ENCODE measurements at places on chromosomes 5 and 9.

DNA sequence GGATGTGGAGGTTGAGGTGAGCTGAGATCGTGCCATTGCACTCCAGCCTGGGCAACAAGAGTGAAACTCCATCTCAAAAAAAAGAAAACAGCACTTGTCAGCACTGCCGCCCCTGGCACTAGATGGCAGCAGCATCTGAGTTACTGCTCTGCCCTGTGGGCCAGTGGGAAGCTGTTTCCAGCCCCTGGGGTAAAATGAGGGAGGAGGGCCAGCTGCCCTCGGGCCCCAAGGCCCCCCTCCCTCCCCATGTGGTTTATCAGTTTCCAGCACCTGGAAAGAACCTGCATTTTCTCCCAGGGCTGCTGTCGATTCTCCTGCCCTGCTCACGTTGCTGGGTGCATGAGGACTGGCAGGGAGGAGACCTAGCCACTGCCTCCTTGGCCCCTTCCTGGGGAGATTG lies 13.2 kb upstream of the CEL start:
- DNase-seq = no peak

DNA sequence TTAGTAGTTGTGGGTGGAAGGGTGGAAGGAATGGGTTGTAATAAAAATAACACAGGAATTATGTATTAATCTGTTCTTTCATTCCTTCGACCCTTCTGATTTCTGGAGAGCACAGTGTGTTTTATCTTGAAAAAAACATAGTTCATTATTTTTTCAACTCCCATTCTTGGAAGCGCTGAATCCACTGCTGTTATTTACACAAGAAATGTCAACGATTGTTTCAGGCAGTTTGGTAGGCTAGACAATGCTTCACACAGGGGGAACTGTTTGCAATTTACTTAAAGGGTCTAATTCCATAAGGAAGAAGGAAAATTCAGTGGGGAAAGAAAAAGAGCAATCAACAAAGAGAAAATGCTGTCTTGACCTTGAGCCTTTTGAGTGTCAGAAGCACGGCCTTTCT lies 142.9 kb downstream of the TLE1 start:
- DNase-seq = no peak

GRCh38 chr5:38329132-38329715 lies 70.9 kb downstream of the EGFLAM start:
- DNase-seq = no peak

- no peak for DNase-seq
These were observed 31.5 kb upstream of the NKD2 start for GRCh38 chr5:976849-977751.

DNA sequence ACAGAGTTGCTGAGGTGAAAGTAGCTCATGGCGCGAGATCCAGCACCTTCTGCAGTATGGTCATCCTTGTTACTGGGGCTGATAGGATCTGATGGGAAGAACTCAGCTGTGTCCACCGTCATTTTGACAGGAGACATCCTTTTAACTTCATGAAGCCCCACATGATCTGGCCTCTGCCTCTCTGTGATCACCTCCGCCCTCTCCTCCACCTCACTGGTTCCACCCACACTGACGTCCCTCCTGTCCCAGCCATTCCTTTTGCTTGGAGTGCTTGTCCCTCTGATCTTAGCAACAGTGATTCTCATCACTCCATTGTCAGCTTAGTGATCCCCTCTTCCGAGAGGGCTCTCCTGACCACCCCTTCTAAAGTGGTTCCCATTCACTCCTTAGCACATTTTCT lies 25.8 kb downstream of the NEUROG1 start:
- DNase-seq = no peak

DNA sequence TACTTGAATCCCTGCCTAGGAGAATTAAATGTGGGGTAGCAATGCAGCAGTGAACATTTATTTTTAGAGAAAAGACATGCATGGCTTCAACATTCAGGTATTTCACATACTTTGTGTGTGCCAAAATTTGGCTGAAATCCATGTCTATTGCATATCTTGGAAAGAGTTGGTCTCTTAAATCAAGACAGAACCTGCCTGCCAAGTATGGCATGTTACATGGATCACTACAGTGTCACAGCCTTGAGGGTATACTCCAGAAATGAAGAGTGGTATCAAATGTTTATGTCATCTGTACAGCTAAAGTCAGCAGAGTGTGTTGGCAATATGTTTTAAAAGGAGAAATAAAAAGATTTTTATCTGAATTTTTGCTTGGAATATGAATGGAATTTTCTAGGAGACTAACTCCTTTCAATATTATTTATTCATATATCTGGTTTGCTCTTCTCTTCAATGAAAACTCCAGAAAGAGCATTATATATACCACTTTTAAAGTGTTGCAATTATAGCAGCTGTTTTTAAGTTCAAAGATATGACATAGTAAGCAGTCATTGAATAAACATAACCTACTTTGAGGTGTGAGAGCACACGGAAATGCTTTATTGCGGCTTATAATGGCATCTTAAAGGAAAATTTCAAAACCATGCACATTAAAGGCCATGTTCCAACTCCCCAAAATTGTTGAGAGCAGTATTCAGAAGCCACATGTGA lies 95.4 kb upstream of the MINAR2 start:
- no peak for DNase-seq

GRCh38 chr9:112078432-112078831 lies 96.7 kb downstream of the SUSD1 start:
- no peak for DNase-seq

- no peak for DNase-seq
These were observed 31.4 kb upstream of the GDNF start for GRCh38 chr5:37871023-37871815.

- DNase-seq = no peak
These were observed 18.0 kb downstream of the FAM174A start for GRCh38 chr5:100553209-100553608.

GRCh38 chr9:76894198-76894597 lies 11.7 kb downstream of the PRUNE2 start:
- DNase-seq = no peak

- DNase-seq = no peak
These were observed 111.2 kb downstream of the UNC13B start for GRCh38 chr9:35272989-35273388.

All from T-helper 22 cell (primary cell).